ENCODE measurements at places on chromosomes 3 and 15.

- no peak overlapping the region for H3K4me3 ChIP-seq
- H3K36me3 ChIP-seq, result no peaks in the 10 kb centered on the region
- no peak for DNase-seq
- no peak overlapping the region for H3K27ac ChIP-seq
- no peaks in the 10 kb centered on the region for H3K4me1 ChIP-seq
These were observed 40.4 kb upstream of the CLSTN2 start for GRCh38 chr3:139894643-139894989.

- no peak for DNase-seq
- no peak overlapping the region for H3K4me3 ChIP-seq
- no peaks in the 10 kb centered on the region for H3K4me1 ChIP-seq
- no peak overlapping the region for H3K27ac ChIP-seq
- no peaks in the 10 kb centered on the region for H3K27me3 ChIP-seq
These were observed 12.4 kb upstream of the MAN2C1 start for GRCh38 chr15:75380773-75381172.

GRCh38 chr3:59180006-59180405, 130.2 kb upstream of the CFAP20DC start:
- H3K27ac ChIP-seq, result no peak overlapping the region
- 0 out of 2 replicates have a peak, but pooled peaks cover 2% of the 10 kb centered on the region for H3K4me1 ChIP-seq
- no peak overlapping the region for H3K4me3 ChIP-seq
- DNase-seq, result peak; percentile 43

DNA sequence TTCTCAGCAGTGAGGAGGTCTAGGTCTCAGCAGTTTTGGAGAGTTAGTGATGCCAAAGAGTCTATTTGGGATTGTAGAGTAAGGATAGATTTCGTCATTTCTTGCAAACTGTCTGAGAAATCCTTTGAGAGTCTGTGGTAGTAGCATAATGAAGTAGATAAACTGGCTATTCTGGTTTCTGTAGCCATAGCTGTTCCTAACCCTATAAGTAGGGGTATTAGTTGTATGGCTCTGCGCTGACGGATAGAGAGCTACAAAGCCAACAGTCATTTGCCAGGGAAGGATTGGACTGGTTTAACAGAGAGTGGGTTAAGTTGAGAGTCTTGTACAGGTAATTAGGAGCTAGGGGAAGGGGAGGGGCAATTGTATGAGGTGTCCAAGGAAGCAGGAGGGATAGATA, 50.6 kb downstream of the KLHDC8B start:
- no peaks in the 10 kb centered on the region for H3K27me3 ChIP-seq
- no peaks in the 10 kb centered on the region for H3K36me3 ChIP-seq
- DNase-seq, result no peak
- H3K4me3 ChIP-seq, result no peak overlapping the region
- H3K27ac ChIP-seq, result no peak overlapping the region

GRCh38 chr3:101038880-101039279, 45.7 kb upstream of the ABI3BP start:
- no peak for DNase-seq
- no peaks in the 10 kb centered on the region for H3K27me3 ChIP-seq
- H3K4me1 ChIP-seq, result peaks cover 3% of the 10 kb centered on the region
- no peaks in the 10 kb centered on the region for H3K36me3 ChIP-seq

GRCh38 chr3:24197809-24198208, 252.7 kb downstream of the NR1D2 start:
- no peak overlapping the region for H3K27ac ChIP-seq
- no peak overlapping the region for H3K4me3 ChIP-seq
- no peaks in the 10 kb centered on the region for H3K4me1 ChIP-seq

GRCh38 chr3:12768579-12769527, 9.8 kb upstream of the TMEM40 start:
- no peaks in the 10 kb centered on the region for H3K27me3 ChIP-seq
- no peak overlapping the region for H3K4me3 ChIP-seq
- no peaks in the 10 kb centered on the region for H3K36me3 ChIP-seq
- no peak for DNase-seq
- no peak overlapping the region for H3K27ac ChIP-seq
- no peaks in the 10 kb centered on the region for H3K4me1 ChIP-seq

DNA sequence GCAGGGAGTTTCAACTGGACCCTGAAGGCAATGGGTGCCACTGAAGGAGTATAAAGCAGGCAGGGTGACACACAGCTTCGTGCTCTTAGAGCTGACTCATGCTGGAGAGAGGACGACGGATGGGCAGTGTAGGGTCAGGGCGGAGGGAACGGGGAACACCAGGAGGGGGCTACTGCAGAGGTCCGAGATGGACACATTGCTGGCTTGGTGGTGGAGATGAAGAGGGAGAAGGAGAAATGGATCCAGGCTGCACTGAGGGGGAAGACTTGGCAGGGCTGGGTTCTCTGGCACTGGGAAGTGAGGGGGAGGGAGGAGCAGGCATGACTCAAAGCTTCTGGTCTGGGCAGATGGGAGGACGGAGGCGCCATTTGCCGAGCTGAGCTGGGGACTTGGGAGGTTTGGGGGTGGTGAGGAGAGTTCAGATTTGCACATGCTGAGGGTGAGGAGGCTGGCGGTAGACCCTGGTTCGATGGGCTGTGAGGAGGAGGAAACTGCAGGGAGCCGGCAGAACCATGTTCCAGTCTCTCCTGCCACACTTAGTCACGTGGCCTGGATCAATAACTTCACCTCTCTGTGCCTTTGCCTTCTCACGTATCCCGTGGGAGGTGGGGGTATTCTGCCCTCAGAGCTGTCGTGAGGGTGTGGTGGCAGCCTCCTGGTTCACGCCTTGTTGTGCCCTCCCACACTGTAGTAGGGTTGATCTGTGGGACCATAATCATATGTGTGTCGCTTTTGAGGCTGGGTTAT, 4.6 kb upstream of the KCTD6 start:
- H3K36me3 ChIP-seq, result no peaks in the 10 kb centered on the region
- H3K27me3 ChIP-seq, result no peaks in the 10 kb centered on the region
- no peak overlapping the region for H3K4me3 ChIP-seq
- no peak overlapping the region for H3K27ac ChIP-seq
- no peak for DNase-seq

DNA sequence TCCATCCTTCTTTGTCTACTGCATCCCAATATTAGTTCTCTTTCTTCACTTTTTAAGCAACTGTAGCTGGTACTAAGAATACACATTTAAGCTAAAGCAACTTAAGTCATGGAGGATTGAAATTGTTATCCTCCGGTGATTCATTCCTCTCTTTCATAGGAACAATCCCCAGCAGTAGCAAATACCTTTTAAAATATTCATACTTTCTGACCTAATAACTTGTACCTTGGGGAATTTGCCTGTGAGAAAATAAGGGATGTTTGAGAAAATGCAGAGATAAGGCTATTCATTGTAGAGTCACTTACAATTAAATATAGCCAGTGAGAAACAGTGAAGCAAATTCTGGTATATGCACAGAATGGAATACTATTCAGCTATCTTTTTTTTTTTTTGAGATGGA, 66.0 kb downstream of the VPS13C start:
- no peak overlapping the region for H3K4me3 ChIP-seq
- DNase-seq, result no peak
- H3K36me3 ChIP-seq, result no peaks in the 10 kb centered on the region
- no peaks in the 10 kb centered on the region for H3K27me3 ChIP-seq
- no peaks in the 10 kb centered on the region for H3K4me1 ChIP-seq

GRCh38 chr15:39511000-39511915, 69.6 kb upstream of the THBS1 start:
- H3K4me3 ChIP-seq, result no peak overlapping the region
- no peaks in the 10 kb centered on the region for H3K27me3 ChIP-seq
- H3K36me3 ChIP-seq, result no peaks in the 10 kb centered on the region

DNA sequence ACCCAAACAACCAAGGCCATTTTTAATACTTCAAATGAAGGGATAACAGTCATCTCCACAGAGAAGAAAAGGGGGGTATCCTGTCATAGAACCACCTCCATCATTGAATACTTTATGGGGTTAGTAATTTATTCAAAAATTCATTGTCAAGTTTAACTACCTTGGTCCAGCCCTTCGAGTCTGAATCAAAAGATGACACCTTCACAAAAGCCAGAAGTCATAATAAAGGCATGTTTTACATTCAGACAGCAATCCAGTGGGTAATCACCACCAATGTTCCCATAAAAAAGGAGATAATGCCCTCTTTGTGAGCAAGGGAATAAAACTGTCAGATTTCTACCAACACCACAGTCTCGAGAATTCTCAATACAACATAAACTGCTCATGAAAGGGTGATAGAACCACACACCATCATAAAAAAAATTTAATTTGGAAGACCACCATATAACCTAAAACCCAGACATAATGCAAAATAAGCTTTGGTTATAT, 145.6 kb upstream of the ZBTB20 start:
- no peak overlapping the region for H3K27ac ChIP-seq
- DNase-seq, result no peak
- no peaks in the 10 kb centered on the region for H3K27me3 ChIP-seq
- no peaks in the 10 kb centered on the region for H3K4me1 ChIP-seq

All from iPS DF 6.9 (cell line).